CD4-positive, alpha-beta T cell treated with Interleukin-17A for 1 hour (primary cell): ENCODE measurements at places on chromosomes 7 and 10.

DNA sequence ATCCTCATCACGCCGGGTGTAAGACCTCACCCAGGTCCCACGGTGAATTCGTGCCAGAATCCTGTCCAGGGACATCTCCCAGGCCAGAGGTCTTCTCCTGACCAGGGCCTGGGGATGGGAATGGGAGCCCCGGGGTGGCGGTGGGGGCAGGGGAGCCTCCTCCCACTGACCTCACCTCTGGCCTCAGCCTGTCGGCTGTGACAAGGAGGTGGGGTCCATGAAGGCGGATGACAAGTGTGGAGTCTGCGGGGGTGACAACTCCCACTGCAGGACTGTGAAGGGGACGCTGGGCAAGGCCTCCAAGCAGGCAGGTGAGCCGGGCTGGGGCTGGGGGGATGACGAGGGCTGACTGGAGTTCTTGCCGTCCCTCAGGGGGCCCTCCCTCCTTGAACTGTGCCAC lies 41.3 kb downstream of the TBATA start:
- no peak for DNase-seq

DNA sequence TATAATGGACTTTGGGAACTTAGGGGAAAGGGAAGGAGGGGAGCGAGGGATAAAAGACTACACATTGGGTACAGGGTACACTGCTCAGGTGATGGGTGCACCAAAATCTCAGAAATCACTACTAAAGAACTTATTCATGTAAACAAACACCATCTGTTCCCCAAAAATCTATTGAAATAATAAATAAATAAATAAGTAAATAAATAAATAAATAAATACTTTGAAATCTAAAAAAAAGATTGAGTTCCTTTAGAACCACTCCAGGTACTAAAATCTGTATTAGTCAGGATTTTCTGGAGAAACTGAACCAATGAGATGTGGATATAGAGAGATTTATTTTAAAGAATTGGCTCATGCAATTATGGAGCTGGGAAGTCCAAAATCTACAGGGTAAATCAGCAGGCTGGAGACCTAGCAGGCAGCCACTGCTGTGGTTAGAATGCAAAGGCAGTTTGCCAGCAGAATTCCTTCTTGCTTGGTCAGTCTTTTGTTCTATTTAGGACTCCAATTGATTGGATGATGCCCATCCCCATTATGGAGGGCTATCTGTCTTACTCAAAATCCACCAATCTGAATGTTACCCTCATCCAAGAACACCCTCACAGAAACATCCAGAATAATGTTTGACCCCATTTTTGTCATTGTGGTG lies 8.9 kb downstream of the IGFBP1 start:
- DNase-seq: no peak

DNA sequence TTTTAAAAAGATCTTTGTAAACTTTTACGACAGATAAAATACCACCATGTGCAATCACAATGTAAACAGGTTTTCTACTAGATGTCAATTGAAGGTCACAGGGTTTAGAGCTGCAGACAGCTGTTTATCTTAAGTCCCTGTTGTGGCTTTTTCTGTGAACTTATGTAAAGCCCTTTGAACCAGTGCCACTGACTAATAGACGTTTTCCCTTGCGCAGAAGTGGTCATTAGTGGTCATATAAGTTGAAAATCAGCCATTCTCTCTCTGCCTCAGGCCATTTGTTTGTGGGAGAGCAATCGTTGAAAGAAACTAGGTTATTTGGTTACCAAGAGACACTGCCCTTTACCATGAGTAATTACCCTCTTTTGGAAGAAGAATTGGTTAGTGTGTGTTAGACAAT lies 23.9 kb downstream of the CACNB2 start:
- DNase-seq: no peak

GRCh38 chr10:133262696-133263095 lies 14.0 kb downstream of the ADAM8 start:
- DNase-seq: no peak

GRCh38 chr10:3054183-3054850 lies 13.0 kb upstream of the PFKP start:
- DNase-seq: no peak

GRCh38 chr7:21374134-21374533 lies 53.7 kb upstream of the SP4 start:
- DNase-seq: no peak
